AG04450 (cell line): ENCODE measurements at places on chromosomes 12 and 14.
A peak's percentile ranks its signal among the peaks of the same experiment; 100 is the strongest.

DNA sequence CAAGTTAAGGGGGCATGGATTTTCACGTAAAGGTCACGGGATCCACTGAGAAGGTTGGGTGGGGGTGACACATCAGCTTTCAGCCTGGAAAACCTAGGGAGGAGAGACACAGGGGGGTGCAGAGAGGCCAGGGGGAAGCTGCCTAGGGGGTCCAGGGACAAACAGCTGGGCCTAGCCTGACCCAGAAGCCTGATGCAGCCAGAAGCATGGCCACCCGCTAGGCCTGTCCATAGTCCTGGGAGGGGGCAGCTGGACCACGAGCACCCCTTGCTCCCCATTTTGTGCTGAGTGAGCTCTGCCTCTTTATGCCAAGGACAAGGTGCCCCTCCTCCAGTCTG is 322.7 kb upstream of the RTL1 start:
- no peak for DNase-seq

GRCh38 chr12:65074932-65075331 is 46.2 kb downstream of the WIF1 start:
- DNase-seq = no peak

- no peak for DNase-seq
Observed at GRCh38 chr14:55832974-55833373, 253.0 kb downstream of the KTN1 start.

- no peak for DNase-seq
Observed at GRCh38 chr14:23362200-23362599, 2.8 kb downstream of the EFS start.

GRCh38 chr12:57888409-57889157 is 42.1 kb upstream of the CTDSP2 start:
- DNase-seq = no peak

DNA sequence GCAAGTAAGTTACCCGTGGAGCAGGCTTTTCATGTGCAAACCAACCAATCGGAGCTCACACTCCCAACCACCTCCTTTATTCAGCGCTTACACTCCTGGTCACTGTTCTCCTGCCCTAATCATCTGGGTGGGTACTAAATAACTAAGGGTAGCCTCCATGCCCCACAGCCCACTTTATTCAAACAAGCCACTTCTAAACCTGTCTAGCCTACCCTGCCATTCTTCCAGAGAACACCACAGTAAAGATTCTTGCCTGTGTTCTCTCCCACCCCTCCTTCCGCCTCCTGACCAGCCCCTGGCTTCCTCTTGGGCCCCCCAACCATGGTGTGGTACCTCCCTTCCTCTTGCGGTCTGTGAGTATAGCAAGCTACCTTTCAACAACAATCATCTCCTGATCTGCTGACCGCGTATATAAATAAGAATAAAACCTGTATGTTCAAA is 581.9 kb downstream of the VRK1 start:
- DNase-seq = no peak

GRCh38 chr12:129827102-129827865 is 76.5 kb downstream of the TMEM132D start:
- no peak for DNase-seq

- DNase-seq = no peak
Observed at GRCh38 chr12:102824218-102824835, 92.7 kb downstream of the PAH start.

- peak; percentile 43 for DNase-seq
Observed at GRCh38 chr14:67666750-67667449, 7.5 kb downstream of the VTI1B start.

GRCh38 chr14:39763402-39763890 is 331.2 kb upstream of the FBXO33 start:
- DNase-seq = no peak

- no peak for DNase-seq
Observed at GRCh38 chr14:97582022-97582421, 784.8 kb downstream of the VRK1 start.
